ENCODE measurements at places on chromosomes 6 and 20.

DNA sequence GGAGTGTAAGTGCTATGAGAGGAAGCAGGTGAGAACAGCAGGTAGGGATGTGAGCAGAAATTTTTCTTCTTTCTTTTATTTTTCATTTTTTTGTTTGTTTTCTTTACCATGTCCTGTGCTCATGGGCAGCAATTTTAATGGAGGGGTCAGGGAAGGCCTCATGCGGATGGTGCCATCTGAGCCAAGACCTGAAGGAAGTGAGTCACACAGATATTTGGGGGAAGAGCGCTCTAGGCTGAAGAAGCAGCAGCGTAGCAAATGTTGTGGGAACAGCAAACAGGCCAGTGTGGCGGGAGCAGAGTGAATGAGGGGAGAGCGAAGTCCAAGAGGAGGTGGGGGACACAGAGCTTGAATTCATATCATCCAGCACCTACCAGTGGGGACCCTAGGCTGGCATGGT lies 12.7 kb downstream of the SPDEF start:
- DNase-seq, result no peak

DNA sequence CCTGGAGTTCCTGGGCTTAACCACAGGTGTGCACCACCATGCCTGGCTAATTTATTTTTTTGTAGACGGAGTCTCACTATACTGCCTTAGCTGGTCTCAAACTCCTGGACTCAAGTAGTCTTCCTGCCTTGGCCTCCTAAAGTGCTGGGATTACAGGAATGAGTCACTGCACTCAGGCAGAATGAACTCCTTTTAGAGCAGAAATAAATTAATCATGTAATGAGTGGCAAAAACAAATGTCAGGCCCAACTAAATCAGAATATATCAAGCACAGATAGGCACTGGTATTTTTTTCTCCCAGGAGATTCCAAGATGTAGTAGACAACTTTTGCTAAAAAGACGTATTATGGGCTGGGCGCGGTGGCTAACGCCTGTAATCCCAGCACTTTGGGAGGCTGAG lies 2.6 kb downstream of the RPS10 start:
- DNase-seq, result no peak

DNA sequence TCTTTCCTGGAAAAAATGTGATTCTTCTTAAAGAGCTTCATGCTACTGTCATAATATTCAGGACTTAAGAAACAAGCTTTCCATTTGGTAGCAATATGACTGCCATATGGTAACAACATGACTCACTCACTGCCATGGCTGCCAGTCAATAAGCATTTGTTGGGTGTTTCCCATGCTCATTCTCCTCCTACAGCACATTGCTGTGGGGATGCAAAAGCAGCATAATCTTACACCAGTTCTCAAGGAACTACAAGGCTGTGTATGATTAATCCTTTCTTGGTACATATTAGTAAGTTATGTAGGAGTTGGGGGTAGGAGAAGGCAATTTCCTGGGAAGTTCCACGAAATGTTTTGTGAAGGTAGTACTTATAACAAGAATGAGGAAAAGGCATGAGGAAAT lies 76.7 kb downstream of the CEP162 start:
- no peak for DNase-seq

- DNase-seq, result no peak
Measured at GRCh38 chr6:11121851-11122250, 10.3 kb upstream of the ERVFRD-1 start.

DNA sequence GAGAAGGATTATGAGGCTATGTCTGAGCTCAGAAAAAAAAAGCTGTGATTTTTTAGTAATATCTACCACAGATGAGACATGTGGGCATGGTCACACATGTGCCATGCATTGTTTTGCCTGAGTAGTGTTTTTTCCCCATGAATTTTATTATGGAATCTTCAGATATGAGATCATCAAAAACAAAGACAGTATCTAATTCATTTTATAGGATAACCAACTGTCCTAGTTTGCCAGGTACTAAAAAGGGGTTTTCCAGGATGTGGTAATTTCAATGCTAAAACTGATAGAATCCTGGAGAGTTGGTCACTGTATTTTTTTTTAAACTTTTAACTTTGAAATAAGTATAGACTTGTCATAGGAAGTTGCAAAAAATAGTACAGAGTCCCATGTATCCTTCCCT lies 127.4 kb upstream of the MAP3K7 start:
- DNase-seq, result no peak

DNA sequence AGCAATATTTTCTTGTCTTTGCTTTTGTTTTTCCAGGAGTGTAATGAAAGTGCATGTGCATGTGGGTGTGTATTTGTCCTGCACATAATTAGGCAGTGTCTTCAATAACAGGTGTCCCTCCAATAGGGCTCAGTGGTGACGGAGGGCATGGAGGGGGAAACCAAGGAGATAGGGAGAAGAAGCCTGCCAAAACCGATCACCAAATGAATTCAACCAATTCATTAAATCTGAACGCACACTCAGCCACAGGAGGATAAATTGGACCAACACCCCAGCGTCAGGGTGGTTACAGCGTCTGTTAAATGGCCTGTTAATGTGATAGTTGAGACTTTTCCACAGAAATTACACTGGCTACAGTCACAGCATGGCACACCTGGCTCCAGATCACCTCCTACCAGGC lies 527.6 kb downstream of the CD83 start:
- no peak for DNase-seq

DNA sequence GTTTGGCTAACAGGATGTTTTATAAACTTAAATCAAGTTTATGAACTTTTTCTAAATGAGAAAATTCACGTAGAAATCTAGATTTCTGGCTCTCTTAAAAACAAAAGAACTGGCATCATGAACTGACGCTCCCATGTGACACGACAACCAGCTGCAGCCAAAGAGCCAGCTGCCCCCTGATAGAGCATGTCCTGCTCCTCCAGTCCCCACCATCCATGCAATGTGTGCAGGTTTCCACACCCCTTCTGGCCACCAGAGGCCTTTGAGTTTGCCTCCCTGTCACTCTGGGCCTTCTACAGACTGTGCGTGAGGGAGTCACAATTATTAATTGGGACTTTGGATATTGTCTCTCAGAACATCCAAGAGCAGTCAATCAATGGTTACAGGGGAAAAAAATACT lies 1.6 kb upstream of the GPLD1 start:
- no peak for DNase-seq

- DNase-seq, result no peak
Measured at GRCh38 chr6:2659882-2660281, 90.8 kb downstream of the MYLK4 start.

DNA sequence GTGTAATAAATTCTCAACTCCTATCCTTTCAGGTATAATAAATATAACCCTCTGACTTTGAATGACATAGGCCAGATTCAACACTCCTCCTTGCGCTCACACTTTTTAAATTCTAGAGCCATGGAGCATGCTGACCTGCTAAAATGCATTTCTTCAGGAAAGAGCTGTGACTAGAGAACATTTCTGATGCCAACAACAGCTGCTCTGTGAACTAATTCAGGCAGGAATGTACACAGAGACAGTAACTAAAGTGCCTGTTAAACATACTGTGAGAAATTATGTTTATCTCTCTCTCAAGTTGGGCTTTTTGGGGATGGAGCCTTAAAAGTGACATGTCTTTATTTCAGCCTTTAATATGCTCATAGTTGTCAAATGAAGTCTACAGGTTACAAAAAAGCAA lies 8.3 kb downstream of the NHSL1 start:
- DNase-seq, result no peak

DNA sequence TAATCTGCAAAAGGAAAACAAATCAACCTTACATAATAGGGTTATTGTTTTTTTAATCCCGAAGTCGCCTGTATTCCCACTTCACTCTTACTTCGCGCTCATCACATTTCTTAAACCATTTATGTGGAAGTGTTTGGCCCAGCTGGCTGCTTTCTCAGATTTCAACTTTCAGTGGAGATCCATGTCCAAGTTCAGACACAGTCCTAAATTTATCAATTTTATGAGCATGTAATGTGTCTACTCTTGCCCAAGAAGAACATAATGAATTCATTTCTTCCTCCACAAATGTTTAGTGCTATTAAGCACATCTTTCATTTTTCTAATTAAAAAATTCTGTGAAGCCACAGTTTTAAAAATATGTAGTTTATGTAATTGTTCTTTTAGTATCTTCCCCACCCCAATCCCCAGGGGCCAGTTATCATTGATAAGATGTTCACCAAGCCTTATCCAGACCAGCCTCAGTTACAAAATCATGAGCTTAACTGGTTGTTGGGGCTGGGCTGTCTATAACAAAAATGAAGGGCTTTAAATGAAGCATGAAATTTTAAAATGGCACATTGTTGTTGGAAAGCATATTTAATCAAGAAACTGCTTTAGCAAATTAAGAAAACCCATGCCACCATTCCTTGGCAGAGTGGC lies 151.7 kb downstream of the UST start:
- no peak for DNase-seq

DNA sequence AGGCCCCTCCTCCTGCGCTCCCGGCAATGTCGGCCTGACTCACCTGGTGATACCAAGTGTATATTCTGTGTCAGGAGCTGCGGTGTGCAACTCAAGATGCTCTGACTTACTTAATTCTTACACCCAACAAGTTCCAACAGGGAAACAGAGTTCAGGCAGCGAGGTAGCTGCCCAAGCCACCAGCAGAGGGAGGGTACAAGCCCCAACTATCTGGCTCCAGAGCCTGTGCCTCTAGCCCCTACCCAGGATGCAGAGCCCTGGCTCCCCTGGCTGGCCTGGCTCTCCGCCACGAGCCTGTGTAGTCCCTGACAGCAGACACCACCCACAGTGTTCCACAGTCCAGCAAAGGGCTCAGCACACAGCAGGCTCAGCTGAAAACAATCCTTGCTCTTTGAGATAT lies 34.9 kb downstream of the C20orf203 start:
- peak; percentile 58 for DNase-seq

- DNase-seq, result peak; percentile 50
Measured at GRCh38 chr20:31712564-31713311, 9.9 kb downstream of the BCL2L1 start.

DNA sequence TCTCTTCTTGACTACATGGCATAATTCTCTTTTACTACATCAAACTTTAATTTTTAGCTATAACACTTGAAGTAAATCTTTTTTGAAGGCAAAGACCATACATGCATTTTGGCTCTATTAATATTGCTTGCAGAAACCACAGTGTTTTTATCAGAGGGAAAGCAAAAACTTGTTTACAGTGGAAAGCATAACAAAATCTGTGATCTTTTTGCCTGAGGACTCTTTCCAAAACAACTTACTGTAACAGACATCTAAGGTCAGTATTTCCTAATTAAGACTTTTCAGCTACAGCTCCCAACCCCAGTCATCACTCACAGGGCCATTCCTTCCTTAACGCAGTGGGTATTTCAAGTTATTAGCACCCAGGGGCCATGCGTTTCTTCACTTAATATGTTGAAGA lies 274.7 kb downstream of the CDKAL1 start:
- no peak for DNase-seq

GRCh38 chr6:3786141-3786540 lies 34.6 kb upstream of the PXDC1 start:
- DNase-seq, result no peak

GRCh38 chr6:6981681-6982322 lies 126.0 kb upstream of the RREB1 start:
- DNase-seq, result no peak

- no peak for DNase-seq
Measured at GRCh38 chr20:35017099-35017835, 61.6 kb downstream of the MYH7B start.

DNA sequence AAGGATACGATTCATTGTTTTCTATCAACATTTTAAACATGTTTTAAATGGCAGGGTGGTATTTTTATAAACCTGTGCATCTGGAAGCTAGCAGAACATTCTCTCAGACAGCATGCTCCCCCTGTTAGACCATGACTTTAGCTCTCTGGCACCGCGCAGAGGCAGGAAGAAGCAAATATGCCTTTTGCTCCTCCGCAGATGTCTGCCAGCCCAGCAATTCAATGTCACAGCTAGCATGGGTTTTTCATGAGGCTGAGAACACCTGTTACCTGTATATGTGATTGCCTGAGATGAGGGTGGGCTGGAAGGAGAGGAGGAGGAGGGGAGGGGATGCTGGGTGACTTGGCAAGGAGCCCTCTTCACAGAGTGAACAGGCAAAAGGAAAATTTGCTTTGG lies 6.7 kb downstream of the MTCH1 start:
- DNase-seq, result no peak

GRCh38 chr6:108121612-108122011 lies 44.2 kb upstream of the NR2E1 start:
- DNase-seq, result no peak

DNA sequence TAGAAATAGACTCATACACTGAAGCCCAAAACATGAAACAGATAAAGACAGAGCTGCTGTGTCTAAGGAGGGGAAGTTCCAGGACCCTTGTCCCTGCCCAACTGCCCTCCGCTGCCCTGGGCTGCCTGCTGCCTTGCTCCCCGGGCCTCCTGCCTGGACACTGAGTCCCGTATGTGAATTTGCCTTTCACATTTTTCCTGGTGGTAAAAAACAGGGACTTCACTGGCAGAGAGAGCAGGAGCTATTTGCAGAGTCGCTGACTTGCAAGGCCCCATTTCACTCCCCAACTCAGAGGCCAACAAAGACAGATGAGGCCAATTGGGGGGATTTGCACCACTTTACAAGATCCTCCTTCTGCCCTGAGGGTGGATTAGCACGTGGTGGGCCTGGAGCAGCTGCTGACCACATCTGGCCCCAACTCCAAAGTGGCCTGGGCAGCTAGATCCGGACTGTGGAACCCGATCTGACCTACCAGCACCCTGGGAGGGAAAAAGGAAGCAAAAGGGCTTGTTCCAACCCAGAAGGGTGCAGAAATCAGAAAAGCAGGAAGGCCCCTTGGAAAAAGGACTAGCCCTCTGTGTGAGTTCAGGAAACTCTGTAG lies 61.4 kb downstream of the NOL4L start:
- DNase-seq, result no peak

DNA sequence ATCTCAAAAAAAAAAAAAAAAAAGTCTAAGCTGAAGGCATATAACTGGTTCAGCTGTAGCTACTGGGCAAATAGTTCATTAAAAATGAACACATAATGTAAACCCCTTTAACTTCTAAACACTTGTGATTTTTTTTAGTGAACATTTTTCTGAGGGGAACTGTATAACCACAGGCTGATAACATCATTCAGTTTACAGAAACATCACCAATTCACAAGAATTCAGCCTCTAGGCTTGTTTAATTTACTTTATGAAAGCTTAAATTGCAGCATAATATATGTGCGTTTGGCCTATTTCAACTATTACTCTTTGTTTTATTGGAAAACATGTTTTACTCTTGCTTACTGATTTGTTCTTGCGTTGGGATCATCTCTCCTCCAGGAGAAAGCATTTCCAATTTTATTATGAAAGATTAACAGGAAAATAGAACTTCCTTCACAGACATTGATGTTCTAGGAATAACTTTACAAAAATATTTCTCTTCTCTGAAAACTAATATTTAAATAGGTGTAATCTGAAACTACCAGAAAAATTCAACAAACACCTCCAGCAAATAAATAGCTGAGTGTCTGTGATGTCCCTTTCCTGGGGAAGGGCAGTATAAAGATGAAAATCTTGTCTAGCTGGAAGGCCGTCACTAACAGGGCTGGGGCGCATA lies 284.5 kb downstream of the UST start:
- no peak for DNase-seq

DNA sequence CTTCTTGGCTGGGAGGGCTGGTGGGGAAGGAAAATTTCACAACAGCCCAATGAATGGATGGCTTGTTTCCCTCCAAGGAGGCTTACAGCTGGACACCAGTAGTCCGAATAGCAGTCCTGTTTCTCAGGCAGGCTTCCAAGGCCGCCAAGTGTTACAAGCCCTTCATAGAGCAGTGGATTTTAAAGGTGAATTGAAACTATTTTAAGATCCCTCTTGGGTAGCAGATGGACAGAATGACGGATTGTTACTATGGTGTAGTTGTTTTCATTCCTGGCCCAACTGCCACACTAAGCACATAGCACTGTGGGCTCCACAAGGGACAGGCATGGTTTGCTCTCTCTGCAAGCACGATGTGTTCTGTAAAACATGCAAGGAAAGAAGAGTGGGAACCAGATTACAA lies 203.3 kb upstream of the TAB2 start:
- DNase-seq, result no peak

Data from NCI-H345 (cell line).